Activated T-cell treated with anti-CD3 and anti-CD28 coated beads, Interleukin-2, amount 50 U/mL, for 1 hour (primary cell): ENCODE measurements at places on chromosomes 13 and 19.
A peak's percentile ranks its signal among the peaks of the same experiment; 100 is the strongest.

DNA sequence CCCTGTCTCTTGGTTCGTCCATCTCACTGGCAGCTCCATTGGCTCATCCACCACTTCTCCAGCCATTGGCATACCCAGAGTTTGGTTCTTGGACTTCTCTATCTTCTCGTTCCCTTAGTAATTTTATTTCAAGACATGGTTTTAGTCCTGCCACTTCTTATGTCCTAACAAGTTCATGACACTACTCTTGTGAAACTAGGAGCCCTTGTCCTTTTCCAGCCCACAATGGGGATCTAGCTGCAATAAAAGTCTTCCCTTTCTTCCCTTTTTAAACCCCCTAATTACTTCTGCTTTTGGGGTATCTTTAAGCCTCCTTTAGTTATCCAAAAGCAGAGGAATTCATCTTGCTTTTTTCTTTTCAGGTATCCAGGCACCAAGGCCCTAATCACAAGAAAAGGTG is 2.9 kb upstream of the RCBTB2 start:
- no peak for DNase-seq

DNA sequence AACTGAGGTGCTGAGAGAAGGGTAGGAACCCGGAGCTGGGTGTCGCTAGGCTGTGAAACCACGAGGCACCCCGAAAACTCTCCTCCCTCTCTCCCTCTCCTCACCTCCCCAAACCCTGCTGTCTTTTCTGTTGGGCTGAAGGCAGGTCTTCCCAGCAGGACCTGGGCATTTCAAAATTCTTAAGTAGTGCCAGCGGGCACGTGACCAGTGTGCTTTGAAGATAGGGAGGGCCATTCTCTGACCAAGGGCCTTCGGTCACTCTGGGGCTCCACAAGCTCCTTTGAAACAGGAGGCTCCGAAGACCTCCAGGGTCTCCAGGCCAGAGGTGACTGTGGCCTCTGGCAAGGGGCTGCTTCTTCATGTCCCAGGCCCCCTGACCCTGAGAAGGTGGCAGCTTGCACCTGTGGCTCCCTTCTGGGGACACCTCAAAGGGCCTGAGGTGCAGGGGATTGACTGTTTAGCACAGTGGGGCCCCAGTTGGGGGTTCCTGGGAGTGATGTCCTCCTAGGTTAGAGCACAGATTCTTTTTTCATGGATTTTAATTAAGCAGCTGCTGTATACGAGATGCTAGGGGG is 48.3 kb downstream of the DNM2 start:
- no peak for DNase-seq

- no peak for DNase-seq
Measured at GRCh38 chr13:40270726-40271125, 395.7 kb downstream of the FOXO1 start.

DNA sequence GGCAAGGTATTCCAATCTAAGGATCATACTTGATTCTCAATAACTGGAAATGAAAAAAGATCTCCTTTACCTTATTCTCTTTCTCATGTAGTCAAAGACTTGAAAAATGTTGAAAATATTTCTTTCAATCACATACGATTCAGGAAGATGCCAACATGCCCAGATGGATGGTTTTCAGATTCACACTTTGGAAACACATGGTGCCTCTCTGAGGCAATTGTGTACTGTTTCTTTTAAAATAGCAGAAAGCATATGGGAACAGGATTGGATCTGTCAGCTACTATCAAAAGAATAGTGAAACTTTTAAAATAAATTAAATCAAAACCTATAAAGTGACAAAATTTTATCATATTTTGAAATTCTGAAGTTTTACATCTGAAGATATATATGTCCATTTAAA is 222.4 kb downstream of the SPRY2 start:
- no peak for DNase-seq

GRCh38 chr19:51294211-51294976 is 17.1 kb upstream of the IGLON5 start:
- no peak for DNase-seq

- peak; percentile 83 for DNase-seq
Measured at GRCh38 chr19:4066682-4067395, at the start of gene ZBTB7A. Gene ZBTB7A (minus strand): TSS chr19:4066899. CDS start chr19:4055232, 11,667 bp downstream.

- DNase-seq, result no peak
Measured at GRCh38 chr19:3770136-3770999, 1.7 kb downstream of the RAX2 start.

- peak; percentile 36 for DNase-seq
Measured at GRCh38 chr19:45117167-45117594, 24.2 kb downstream of the PPP1R37 start.

- DNase-seq, result no peak
Measured at GRCh38 chr13:40059540-40060232, 404.2 kb downstream of the COG6 start.

- no peak for DNase-seq
Measured at GRCh38 chr13:94122300-94122915, 357.1 kb downstream of the DCT start.

- no peak for DNase-seq
Measured at GRCh38 chr13:37621811-37622361, 23.3 kb upstream of the POSTN start.

DNA sequence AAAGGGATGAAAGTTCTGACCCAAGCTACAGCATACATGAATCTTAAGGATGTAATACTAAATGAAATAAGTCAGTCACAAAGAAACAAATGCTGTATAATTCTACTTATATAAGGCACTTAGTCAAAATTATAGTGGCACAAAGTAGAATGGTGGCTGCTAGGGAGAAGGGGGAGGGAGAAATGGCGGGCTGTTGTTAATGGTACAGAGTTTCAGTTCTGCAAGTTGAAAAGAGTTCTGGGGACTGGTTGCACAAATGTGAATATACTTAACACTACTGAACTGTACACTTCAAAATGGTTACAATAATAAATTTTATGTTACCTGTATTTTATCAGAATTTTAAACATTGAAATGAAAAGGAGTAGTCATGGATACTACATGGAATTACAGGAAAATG is 48.9 kb upstream of the CLDN10 start:
- no peak for DNase-seq

- peak; percentile 84 for DNase-seq
Measured at GRCh38 chr13:41060724-41061074, 610 bp upstream of the WBP4 start.

- DNase-seq, result no peak
Measured at GRCh38 chr19:33216198-33216830, 9.3 kb downstream of the SLC7A10 start.

- DNase-seq, result no peak
Measured at GRCh38 chr19:12325690-12326089, 7.7 kb downstream of the ZNF563 start.

DNA sequence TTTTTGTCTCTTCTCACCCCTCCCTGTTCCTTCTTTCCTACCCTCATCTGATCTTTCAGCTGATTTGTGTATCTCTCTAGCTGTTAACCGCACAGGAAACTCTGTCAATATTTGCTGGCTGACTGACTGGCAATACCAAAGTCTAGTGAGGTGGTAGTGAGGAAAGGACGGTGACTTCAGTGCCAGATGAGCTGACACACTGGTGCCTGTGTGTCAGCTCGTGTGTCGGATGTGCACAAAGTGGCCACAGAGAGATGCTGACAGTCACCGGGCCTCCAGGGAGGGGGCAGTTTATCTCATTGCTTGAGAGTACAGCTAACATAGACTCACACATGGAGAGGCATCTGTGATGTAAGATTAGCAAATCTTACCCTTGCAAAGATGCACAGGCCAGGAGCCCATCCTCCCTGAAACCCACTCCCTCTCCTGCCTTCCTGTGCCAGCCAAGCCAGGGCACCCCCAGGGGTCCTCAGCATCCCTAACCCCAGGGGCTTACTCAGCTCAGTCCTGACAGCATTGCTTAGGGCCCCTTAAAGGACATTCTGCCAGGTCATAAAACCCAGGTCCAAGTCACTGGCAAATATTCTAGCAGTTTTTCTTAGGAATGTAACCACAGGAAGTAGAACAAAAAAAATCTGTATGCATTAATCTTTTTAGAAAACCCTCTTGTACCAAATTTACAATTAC is 80.2 kb downstream of the SHISA2 start:
- peak; percentile 51 for DNase-seq

GRCh38 chr19:54790711-54791110 is 12.7 kb upstream of the KIR2DL4 start:
- DNase-seq, result no peak
